ENCODE measurements at places on chromosomes 2 and 18. TPM values are rescaled to one million over a fixed set of nuclear protein-coding genes. Genes with fewer than 3 reads are reported as not detected.

POMC gene
- total RNA-seq, result 3.8 TPM

ASPRV1 gene
- 0.63 TPM for total RNA-seq

- peak within 1 kb of the TSS; percentile 59 for H3K4me3 ChIP-seq
- H3K36me3 ChIP-seq, result no peaks in the 10 kb centered on the region
- peak within 1 kb of the TSS; percentile 73 for H3K27ac ChIP-seq
- DNase-seq, result no peak
Measured at GRCh38 chr2:32264422-32265105, at the start of gene NLRC4. Gene NLRC4, minus strand, starts transcription at chr2:32264886. Its CDS starts 8,111 bp downstream, at chr2:32256775.

DNA sequence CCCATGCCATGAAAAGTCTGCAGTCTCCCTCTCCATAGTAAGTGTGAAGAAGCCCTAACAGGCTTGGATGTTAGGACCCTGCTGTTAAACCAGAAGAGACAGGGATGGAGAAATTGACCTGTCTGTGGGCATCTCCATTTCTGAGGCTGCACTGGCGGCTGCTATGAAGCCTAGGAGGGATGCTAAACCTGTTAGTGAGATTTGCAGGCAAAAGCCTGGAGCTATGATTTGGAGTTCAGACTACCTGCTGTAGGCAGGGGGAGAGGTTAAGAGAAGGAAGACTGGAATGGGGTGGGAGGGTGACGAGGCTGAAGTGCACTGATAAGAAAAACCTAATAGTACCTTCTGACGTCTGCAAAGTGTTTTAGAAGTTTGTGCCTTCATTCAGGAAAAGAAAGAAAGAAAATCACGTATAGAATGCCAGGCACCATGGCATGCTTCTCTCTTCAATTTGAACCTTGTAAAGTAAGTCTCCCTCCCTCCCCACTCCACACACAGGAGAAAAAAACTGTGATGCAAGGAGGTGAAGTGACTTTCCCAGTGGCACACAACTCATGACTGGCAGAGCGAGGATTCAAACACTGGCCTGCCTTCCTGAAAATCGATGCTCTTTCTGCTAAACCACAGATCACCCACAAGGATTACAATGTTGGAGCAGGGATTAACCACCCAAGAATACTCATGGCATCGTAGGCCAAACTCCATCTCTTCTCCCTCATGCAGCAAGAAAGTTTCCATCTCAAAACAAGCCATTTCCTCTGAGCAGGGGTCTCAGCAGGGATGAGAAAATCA, 98.5 kb upstream of the PKDCC start:
- no peak for DNase-seq
- H3K27me3 ChIP-seq, result peaks cover 7% of the 10 kb centered on the region
- H3K4me1 ChIP-seq, result peaks cover 3% of the 10 kb centered on the region
- H3K4me3 ChIP-seq, result no peak overlapping the region

DNA sequence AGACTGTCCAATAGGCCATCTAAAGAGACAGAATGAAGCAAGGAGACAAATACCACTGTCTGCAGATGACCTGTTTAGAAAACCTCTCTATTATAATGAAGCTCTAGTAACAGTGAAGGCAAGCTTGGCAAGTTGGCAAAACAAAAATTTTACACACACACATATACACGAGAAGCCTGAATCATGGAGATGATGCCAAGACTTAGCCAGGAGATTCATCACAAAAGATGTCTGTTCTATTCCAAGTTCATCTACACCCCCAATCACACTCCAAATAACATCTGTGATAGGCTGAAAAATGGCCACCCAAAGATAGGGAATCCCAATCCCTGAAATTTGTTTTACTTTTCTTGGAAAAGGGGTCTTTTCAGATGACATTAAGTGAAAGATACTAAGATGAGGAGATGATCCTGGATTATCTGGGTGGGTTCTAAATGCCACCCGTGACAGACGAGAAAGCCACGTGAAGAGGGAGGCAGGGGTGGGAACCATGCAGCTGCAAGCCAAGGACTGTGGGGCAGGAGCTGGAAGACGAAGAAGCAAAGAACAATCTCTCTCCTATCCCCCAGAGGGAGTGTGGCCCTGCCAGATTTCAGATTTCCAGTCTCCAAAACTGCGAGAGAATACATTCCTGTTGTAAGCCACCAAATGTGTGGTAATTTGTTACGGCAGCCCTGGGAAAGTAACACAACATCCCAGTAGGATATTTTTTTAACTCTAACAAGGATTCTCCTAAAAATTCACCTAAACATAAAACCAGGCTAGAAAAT, 20.0 kb downstream of the HDLBP start:
- no peak for DNase-seq
- no peak overlapping the region for H3K4me3 ChIP-seq
- no peaks in the 10 kb centered on the region for H3K27me3 ChIP-seq
- H3K27ac ChIP-seq, result no peak overlapping the region
- H3K4me1 ChIP-seq, result peaks cover 38% of the 10 kb centered on the region

GRCh38 chr18:35110059-35110458, 68.8 kb downstream of the MAPRE2 start:
- peaks cover 28% of the 10 kb centered on the region for H3K36me3 ChIP-seq
- no peaks in the 10 kb centered on the region for H3K27me3 ChIP-seq
- no peak overlapping the region for H3K27ac ChIP-seq
- no peak overlapping the region for H3K4me3 ChIP-seq

DNA sequence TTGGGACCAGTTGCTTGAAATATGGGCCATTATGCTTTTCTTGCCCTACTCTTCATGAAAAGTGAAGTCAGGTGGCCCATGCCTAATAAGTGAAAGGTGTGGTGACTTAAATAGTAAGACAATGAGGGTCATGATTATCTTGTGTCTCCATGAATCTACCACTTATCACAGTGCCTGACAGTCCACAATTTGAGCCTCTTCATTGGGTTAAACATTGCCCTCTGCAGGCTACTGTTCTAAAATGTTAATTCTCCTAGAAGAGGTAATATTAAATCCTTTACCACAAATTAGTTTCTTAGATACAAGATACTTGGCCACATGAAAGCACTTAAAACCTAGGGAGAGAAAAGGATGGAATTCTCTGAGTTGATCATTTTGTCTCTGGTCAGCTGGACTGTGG, 4.0 kb downstream of the EGR4 start:
- no peak overlapping the region for H3K27ac ChIP-seq
- no peaks in the 10 kb centered on the region for H3K36me3 ChIP-seq
- H3K4me1 ChIP-seq, result peaks cover 13% of the 10 kb centered on the region
- no peak overlapping the region for H3K4me3 ChIP-seq

GRCh38 chr18:79637181-79637920, 42.3 kb upstream of the CTDP1 start:
- no peak overlapping the region for H3K27ac ChIP-seq
- no peak overlapping the region for H3K4me3 ChIP-seq
- no peaks in the 10 kb centered on the region for H3K4me1 ChIP-seq
- H3K27me3 ChIP-seq, result peaks cover 12% of the 10 kb centered on the region

- no peak overlapping the region for H3K4me3 ChIP-seq
- peaks cover 6% of the 10 kb centered on the region for H3K36me3 ChIP-seq
- peaks cover 2% of the 10 kb centered on the region for H3K27me3 ChIP-seq
- H3K4me1 ChIP-seq, result peaks cover 20% of the 10 kb centered on the region
- no peak overlapping the region for H3K27ac ChIP-seq
Measured at GRCh38 chr2:39232141-39232540, 11.6 kb downstream of the CDKL4 start.

DNA sequence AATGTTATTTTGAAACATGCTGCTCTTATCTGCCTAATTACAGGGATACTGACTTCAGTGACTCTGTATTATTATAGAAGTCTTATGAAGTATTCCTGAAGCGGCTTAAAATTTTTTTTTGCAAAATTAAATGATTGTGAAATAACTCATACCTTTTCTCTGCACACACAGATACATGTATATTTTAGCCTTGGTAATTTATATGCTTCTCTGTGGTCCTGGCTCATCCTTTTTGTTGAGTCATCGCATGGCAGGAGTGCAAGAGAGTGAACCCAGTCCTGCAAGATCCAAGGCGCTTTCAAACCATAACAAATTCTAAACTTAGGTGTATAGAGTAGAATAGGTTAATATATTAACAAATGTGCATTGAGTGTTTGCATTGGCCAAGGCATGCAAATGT, 8.6 kb downstream of the CCNT2 start:
- H3K4me1 ChIP-seq, result peaks cover 68% of the 10 kb centered on the region
- DNase-seq, result no peak
- peaks cover 13% of the 10 kb centered on the region for H3K36me3 ChIP-seq
- no peaks in the 10 kb centered on the region for H3K27me3 ChIP-seq
